NCI-H1092 treated with DMSO at 0.1 percent for 48 hours (cell line): ENCODE measurements at places on chromosomes 13 and 19.
A peak's percentile ranks its signal among the peaks of the same experiment; 100 is the strongest.

- peak; percentile 57 for DNase-seq
These were observed 12.5 kb downstream of the AP1M1 start for GRCh38 chr19:16210168-16210567.

DNA sequence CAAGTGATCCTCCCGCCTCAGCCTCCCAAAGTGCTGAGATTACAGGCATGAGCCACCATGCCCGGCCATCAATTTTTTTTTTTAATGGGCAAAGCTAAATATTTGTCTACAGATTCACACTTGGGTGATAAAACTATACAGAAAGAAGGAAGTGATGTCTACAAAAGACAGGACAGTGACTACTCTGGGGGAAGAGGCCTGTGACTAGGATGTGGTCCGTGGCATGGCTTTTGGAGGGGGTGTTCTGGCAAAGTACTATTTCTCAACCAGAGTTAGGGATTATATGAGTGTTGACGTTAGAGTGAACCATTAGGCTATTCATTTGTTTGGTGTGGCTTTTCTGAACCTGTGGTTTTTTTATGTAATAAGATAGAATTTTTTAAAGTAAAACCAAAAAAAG lies 42.7 kb downstream of the INSR start:
- DNase-seq: no peak

- no peak for DNase-seq
These were observed 22.0 kb downstream of the CEACAM16 start for GRCh38 chr19:44720945-44721344.

DNA sequence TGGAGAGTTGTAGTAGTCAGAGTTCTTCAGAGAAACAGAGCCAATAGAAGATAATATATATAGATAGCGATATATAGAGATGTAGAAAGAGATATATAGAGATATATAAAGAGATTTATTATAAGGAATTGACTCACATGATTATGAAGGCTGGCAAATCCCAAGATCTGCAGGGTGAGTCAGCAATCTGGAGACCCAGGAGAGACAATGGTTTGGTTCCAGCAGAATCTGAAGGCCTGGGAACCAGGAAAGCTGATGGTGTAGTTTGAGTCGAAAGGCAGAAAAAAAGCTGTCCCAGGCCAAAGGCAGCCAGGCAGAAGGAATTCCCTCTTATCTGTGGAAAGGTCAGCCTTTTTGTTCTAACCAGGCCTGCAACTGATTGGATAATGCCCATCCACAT lies 194.1 kb downstream of the NUFIP1 start:
- DNase-seq: no peak

DNA sequence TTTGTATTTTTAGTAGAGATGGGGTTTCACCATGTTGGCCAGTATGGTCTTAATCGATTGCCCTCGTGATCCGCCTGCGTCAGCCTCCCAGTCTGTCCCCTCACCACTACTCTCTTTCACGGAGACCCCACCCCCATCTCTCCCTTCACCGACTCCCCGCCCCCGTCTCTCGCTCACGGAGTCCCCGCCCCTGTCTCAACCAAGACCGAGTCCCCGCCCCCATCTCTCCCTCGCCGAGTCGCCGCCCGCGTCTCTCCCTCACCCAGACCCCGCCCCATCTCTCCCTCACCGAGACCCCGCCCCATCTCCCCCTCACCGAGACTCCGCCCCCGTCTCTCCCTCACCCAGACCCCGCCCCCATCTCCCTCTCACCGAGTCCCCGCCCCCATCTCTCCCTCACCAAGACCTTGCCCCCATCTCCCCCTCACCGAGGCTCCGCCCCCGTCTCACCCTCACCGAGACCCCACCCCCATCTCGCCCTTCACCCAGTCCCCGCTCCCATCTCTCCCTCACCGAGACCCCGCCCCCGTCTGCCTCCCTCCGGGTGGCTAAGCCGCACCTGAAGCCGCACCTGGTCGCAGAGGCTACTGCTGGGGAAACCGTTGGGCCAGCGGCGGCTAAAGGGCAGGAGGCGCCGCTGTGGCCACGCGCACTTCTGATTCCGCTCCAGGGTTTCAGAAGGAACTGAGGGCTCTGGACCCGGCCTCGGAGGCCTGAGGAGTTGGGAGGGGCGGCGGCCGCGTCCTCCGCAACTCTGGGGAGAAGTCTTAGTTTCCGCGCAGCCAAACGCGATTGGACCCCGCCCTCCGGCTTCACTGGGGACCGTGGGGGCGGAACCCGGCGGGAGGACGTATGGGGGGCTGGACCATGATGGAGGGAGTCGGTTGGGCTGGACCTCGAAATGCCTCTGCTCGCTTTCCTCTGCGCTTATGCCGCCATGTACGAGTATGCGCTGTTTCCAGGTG lies 17.1 kb upstream of the ZNF846 start:
- DNase-seq: peak; percentile 90
